ENCODE measurements at places on chromosomes 13 and 19.

DNA sequence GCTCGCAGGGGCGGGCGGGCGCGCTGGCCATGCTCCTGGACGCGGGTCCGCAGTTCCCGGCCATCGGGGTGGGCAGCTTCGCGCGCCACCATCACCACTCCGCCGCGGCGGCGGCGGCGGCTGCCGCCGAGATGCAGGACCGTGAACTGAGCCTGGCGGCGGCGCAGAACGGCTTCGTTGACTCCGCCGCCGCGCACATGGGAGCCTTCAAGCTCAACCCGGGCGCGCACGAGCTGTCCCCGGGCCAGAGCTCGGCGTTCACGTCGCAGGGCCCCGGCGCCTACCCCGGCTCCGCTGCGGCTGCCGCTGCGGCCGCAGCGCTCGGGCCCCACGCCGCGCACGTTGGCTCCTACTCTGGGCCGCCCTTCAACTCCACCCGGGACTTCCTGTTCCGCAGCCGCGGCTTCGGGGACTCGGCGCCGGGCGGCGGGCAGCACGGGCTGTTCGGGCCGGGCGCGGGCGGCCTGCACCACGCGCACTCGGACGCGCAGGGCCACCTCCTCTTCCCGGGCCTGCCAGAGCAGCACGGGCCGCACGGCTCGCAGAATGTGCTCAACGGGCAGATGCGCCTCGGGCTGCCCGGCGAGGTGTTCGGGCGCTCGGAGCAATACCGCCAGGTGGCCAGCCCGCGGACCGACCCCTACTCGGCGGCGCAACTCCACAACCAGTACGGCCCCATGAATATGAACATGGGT, 599 bp downstream of the ZIC2 start:
- no peak for DNase-seq

DNA sequence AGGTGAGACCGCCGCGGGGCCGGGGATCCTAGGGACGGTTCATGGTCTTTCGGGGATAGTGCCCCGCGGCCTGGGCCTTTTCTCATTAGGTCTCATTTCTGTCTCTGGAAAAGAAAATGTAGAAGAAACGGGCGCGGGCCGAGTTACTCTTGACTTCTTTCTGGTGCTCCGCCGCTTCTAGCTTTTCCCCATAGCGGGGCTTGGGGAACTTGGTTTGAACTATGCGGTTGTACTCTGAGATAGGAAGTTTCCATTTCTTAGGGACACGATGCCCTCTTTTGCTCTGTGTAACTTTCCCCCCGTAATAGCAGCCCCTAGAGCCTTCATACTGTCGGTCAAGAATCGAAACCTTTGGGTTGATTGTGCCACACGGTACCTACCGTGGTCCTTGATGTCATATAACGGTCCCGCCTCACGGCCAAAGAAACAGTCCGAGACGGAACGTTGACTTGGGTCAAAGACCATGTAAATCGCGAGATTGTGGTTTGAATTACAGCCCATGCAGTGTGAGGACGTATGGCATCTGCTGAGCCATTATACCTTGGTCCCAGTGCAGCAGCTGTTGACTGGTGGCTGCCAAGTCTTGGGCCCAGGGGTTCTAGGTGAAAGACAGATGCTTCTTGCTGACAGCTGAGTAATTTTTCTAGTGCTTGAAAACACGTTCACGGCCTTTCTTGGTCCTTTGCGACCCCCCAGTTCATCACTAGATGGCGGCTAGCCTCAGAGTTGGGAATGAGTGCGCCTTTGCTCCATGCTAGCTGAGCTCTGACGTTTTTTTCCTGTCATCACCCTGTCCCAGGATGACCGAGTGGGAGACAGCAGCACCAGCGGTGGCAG, 487 bp downstream of the RPS5 start:
- DNase-seq: no peak

GRCh38 chr19:35929876-35930275, 6.3 kb upstream of the LRFN3 start:
- DNase-seq: no peak

DNA sequence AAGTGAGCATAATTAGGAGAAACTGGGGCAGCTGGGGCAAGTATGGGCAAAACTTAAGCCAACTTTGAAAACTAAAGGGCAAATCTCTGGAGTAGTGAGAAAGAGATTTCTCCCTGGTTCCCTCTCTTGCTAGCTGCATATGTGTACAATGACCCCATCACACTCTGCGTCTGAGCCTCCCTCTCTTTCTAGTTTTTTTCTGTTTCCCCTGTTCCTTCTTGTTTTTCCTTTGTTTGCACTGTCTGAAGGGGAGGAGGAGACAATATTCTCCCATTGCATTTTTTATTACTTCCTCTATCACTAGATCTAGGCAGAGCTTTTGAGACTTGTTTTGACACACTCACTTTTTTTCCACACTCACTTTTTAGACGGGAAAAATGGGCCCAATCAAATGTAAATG, 11.2 kb upstream of the CLDN10 start:
- DNase-seq: no peak

GRCh38 chr19:7101498-7102253, 32.2 kb downstream of the ZNF557 start:
- DNase-seq: no peak

GRCh38 chr19:51905206-51905605, 389 bp upstream of the ZNF649 start:
- DNase-seq: no peak

Measured in stimulated activated CD4-positive, alpha-beta T cell treated with anti-CD3 and anti-CD28 coated beads, TNF-alpha, amount 100 ng/mL, for 1 hour (primary cell).